ENCODE measurements at places on chromosomes 11 and 22. TPM values are rescaled to one million over a fixed set of nuclear protein-coding genes. Genes with fewer than 3 reads are reported as not detected.

TRMT2A gene
- 32.7 TPM for total RNA-seq

GGT1 gene
- 10.2 TPM for total RNA-seq

OR10D3 gene
- not detected for total RNA-seq

GRCh38 chr11:128214263-128214662 lies 373.1 kb downstream of the ETS1 start:
- H3K4me3 ChIP-seq: no peak overlapping the region
- no peaks in the 10 kb centered on the region for H3K36me3 ChIP-seq
- H3K4me1 ChIP-seq: peaks cover 23% of the 10 kb centered on the region
- no peak for DNase-seq
- H3K27ac ChIP-seq: no peak overlapping the region

- H3K36me3 ChIP-seq: peaks cover 15% of the 10 kb centered on the region
- no peaks in the 10 kb centered on the region for H3K27me3 ChIP-seq
- no peak overlapping the region for H3K27ac ChIP-seq
- peaks cover 15% of the 10 kb centered on the region for H3K4me1 ChIP-seq
- no peak overlapping the region for H3K4me3 ChIP-seq
Measured at GRCh38 chr22:31733580-31734079, 16.3 kb downstream of the PRR14L start.

DNA sequence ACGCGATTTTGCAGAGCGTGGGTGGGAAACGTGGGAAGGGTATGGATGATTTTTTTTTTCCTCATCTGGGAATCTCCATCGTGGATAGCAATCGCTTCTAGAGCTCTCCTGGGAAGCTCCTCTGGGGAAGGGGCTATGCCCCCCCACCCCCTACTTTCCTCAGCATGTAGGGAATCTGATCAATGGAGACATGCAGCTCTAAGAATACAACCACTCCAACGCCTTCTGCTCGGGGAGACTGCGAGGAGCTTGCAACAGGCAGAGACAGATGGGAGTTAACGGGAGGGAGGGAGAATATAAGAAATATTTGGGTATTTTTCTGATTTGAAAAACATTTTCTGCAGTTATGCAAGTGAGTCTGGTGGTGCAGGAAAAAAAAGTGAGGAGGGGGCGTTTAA lies 104.6 kb upstream of the HSD17B12 start:
- H3K4me1 ChIP-seq: no peaks in the 10 kb centered on the region
- no peak for DNase-seq
- peaks cover 96% of the 10 kb centered on the region for H3K27me3 ChIP-seq
- no peak overlapping the region for H3K27ac ChIP-seq
- no peak overlapping the region for H3K4me3 ChIP-seq

DNA sequence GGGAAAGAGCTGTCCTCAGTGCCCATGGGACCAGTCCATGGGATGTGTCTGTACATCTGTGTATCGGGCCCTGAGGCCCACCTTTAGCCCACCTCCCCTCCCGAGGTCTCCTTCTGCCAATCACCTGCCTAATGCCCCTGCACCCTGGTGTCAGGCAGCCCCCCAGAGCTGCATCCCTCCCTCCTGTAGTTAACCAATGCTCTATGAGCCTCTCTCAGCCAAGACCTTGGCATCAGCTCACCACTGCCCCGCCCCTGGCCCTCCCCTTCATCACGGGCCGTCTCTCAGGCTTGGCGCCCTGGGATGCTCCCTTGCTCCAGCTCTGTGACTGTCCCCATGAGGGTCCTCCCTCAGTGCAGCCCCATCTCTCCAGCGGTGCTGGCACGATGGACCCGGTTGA lies 18.5 kb downstream of the MGAT3 start:
- no peaks in the 10 kb centered on the region for H3K36me3 ChIP-seq
- no peak overlapping the region for H3K27ac ChIP-seq
- DNase-seq: no peak
- no peak overlapping the region for H3K4me3 ChIP-seq
- peaks cover 25% of the 10 kb centered on the region for H3K4me1 ChIP-seq
- peaks cover 23% of the 10 kb centered on the region for H3K27me3 ChIP-seq

- no peaks in the 10 kb centered on the region for H3K4me1 ChIP-seq
- H3K27ac ChIP-seq: no peak overlapping the region
- H3K36me3 ChIP-seq: no peaks in the 10 kb centered on the region
- peak; percentile 21 for DNase-seq
- peaks cover 81% of the 10 kb centered on the region for H3K27me3 ChIP-seq
- H3K4me3 ChIP-seq: no peak overlapping the region
Measured at GRCh38 chr22:32185821-32186220, 19.1 kb downstream of the RFPL2 start.

- H3K36me3 ChIP-seq: no peaks in the 10 kb centered on the region
- H3K4me3 ChIP-seq: no peak overlapping the region
- no peak overlapping the region for H3K27ac ChIP-seq
- H3K27me3 ChIP-seq: peaks cover 17% of the 10 kb centered on the region
Measured at GRCh38 chr11:125167292-125167953, 2.9 kb downstream of the PKNOX2 start.

DNA sequence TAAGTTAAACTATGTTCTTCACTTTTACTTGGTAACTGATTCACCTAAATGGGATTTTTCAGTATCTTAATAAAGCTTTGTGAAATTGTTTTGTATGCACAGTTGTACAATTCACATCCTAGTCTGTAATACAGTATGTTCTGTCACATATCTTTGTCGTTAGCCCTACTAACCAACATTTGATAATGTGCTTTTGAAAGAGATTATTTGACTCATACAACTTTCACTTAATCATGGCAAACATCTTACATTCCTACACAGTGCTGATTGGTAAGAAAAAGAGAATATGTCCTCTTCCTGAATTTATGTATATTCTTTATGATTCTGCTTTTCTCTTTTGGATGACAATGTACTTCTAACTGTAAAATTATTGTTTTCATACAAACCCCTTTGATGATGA lies 234.5 kb downstream of the METTL15 start:
- no peak for DNase-seq
- no peak overlapping the region for H3K4me3 ChIP-seq
- H3K27me3 ChIP-seq: no peaks in the 10 kb centered on the region
- peak overlapping the region; percentile 81 for H3K27ac ChIP-seq
- no peaks in the 10 kb centered on the region for H3K36me3 ChIP-seq

- H3K4me3 ChIP-seq: no peak overlapping the region
- H3K4me1 ChIP-seq: no peaks in the 10 kb centered on the region
- no peak for DNase-seq
- no peak overlapping the region for H3K27ac ChIP-seq
- H3K36me3 ChIP-seq: no peaks in the 10 kb centered on the region
Measured at GRCh38 chr11:115761348-115761747, 257.1 kb upstream of the CADM1 start.

GRCh38 chr11:84256618-84257017 lies 970.5 kb upstream of the CCDC90B start:
- no peaks in the 10 kb centered on the region for H3K4me1 ChIP-seq
- no peaks in the 10 kb centered on the region for H3K36me3 ChIP-seq
- H3K27me3 ChIP-seq: no peaks in the 10 kb centered on the region
- no peak overlapping the region for H3K4me3 ChIP-seq
- no peak overlapping the region for H3K27ac ChIP-seq

- no peaks in the 10 kb centered on the region for H3K27me3 ChIP-seq
- H3K36me3 ChIP-seq: peaks cover 80% of the 10 kb centered on the region
- H3K27ac ChIP-seq: peak overlapping the region; percentile 3
- peaks cover 40% of the 10 kb centered on the region for H3K4me1 ChIP-seq
- peak; percentile 98 for DNase-seq
Measured at GRCh38 chr11:94880216-94880615, 93.1 kb downstream of the CWC15 start.

DNA sequence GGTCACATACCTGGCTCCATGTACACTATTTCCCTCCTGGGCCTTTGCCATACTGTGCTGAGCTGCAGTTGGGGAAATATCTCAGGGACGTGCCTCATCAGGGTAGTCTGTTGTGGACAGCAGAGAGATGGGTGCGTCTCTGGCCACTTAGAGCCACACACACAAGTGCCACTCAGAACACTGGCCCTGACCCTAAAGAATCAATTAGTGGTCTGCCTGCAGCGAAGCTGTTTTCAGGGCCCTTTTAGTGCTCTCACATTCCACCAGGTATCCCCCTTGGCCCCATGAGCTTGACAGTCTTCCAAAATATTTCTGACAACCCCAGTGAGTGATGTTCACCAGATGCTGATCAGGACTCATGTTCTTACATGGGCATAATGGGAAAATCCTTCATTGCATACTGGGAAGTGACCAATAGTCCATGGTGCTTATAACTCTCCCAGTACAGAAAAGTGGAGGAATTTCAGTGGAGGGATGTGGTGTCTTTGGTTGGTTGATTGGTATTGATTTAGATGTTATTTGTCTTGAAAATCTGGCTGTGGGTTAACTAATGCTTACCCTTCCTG lies 66.1 kb downstream of the ME3 start:
- no peak for DNase-seq
- H3K4me3 ChIP-seq: no peak overlapping the region
- peaks cover 22% of the 10 kb centered on the region for H3K4me1 ChIP-seq
- H3K27ac ChIP-seq: peak overlapping the region; percentile 62
- H3K27me3 ChIP-seq: no peaks in the 10 kb centered on the region

DNA sequence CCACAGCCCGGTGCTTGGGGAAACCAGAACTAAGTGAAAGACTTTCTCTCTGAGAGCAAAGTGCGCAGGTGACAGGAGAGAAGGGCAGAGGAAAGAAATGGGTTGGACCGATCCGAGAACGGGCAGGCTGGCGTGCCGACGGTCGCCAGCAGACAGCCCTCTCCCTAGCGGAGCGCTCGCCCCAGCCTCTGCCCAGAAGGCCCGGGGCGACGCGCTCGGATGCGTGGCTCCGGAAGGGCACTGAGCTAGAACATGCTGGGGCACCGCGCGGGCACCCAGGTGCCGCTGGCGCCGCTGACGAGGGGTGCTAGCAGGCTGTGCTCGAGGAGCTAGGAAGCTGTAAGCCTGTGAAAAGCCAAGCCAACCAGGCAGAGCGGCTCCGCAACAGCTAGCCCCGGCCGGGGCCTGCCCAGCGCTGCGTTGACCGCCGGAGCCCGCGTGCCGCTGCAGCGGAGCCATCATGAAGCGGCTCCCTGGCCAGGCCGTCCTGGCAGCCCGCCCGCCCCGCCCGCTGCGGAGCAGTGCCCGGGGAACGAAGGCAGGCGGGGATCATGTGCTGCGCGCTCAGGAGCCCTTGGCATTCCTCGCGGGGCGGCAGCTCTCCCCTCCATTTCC lies 22.1 kb upstream of the RRAS2 start:
- H3K4me1 ChIP-seq: peaks cover 25% of the 10 kb centered on the region
- no peaks in the 10 kb centered on the region for H3K36me3 ChIP-seq

- H3K27ac ChIP-seq: no peak overlapping the region
- no peaks in the 10 kb centered on the region for H3K36me3 ChIP-seq
- H3K4me1 ChIP-seq: no peaks in the 10 kb centered on the region
- H3K27me3 ChIP-seq: no peaks in the 10 kb centered on the region
Measured at GRCh38 chr22:43996170-43996980, 27.7 kb upstream of the PARVB start.

DNA sequence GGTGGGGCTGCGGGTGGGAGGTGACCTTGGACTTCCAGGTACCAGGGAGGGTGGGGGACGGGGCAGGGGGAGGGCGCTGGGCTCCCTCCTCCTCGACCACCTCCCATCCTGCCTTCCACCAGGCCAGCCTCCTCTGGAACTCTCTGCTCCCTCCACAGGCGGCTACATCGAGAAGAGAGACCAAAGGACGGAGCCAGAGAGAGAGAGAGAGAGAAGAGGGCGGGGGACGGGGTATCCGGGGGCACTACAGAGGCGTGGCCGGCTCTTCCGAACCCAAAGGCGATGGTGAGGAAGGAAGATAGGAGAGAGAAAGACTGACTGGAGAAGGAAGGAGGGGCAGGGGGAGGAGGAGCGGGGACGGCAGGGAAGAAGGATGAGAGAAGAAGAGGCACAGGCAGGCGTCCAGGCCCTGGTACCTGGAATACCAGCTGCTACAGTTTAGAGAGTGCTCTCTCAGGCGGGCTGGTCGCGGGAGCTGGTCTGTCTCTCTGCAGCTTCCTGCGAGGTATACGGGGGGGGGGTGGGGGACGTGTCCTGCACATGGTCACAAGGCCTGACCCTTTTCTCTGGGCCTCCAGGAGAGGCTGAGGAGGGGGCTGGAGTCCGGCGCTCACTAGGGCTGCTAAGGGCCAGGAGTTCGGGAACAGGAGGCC lies 38.0 kb downstream of the IGSF9B start:
- DNase-seq: no peak
- H3K36me3 ChIP-seq: no peaks in the 10 kb centered on the region
- H3K4me3 ChIP-seq: no peak overlapping the region
- H3K27me3 ChIP-seq: peaks cover 74% of the 10 kb centered on the region

GRCh38 chr11:9077164-9077563 lies 14.2 kb downstream of the SCUBE2 start:
- no peak for DNase-seq
- H3K4me1 ChIP-seq: peaks cover 6% of the 10 kb centered on the region
- no peak overlapping the region for H3K4me3 ChIP-seq
- H3K36me3 ChIP-seq: no peaks in the 10 kb centered on the region
- no peak overlapping the region for H3K27ac ChIP-seq

GRCh38 chr22:34812631-34813030 lies 253.3 kb upstream of the ISX start:
- no peaks in the 10 kb centered on the region for H3K36me3 ChIP-seq
- no peak overlapping the region for H3K27ac ChIP-seq
- 0 out of 2 replicates have a peak, but pooled peaks cover 15% of the 10 kb centered on the region for H3K27me3 ChIP-seq
- DNase-seq: no peak
- H3K4me3 ChIP-seq: no peak overlapping the region

DNA sequence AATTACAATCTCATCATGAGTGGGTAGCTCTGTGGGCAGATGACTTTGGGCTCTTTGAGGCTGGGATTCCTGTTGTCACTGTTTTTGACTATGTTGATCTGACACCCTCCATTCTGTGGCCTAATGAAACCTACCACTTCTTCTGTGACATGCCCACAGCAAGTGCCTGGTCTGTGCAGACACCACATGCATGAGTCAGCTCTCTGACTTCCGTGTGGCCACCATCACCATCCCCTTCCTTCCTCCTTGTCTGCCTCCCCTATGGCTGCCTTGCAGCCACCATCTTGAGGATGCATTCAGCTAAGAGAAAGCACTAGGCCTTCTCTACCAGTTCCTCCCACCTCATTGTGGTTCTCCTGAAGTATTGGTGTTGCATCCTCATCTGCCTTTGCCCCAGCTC lies 15.3 kb upstream of the OR10V1 start:
- no peak overlapping the region for H3K4me3 ChIP-seq
- no peaks in the 10 kb centered on the region for H3K36me3 ChIP-seq
- DNase-seq: no peak
- H3K27ac ChIP-seq: no peak overlapping the region

DNA sequence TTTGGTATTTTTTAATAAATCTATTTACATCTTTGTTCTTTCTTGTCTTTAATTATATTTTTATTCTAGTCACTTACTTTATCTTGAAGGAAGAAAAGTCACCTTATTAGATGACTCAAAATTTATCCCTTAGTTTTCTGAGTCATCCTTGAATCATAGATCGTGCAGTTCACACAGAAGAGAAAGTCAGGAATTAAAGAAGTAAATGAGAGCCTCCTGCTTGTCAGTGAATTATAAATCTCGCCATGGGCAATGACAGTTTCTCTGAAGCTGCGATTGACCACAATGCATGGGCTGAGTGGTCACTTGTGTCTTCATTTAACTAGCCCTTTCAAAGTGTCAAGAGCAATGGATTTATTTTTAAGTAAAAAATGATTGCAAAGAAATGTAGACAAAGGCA lies 91.2 kb downstream of the LUZP2 start:
- peaks cover 8% of the 10 kb centered on the region for H3K4me1 ChIP-seq
- H3K4me3 ChIP-seq: no peak overlapping the region
- no peaks in the 10 kb centered on the region for H3K36me3 ChIP-seq
- DNase-seq: peak; percentile 51
- peak overlapping the region; percentile 18 for H3K27ac ChIP-seq

- no peaks in the 10 kb centered on the region for H3K4me1 ChIP-seq
- no peak overlapping the region for H3K4me3 ChIP-seq
- H3K27ac ChIP-seq: no peak overlapping the region
- no peaks in the 10 kb centered on the region for H3K36me3 ChIP-seq
- peaks cover 31% of the 10 kb centered on the region for H3K27me3 ChIP-seq
- DNase-seq: no peak
Measured at GRCh38 chr11:11534981-11535380, 86.8 kb downstream of the GALNT18 start.
